ENCODE measurements at places on chromosomes 7 and 10.

GRCh38 chr10:89659143-89660131 is 14.4 kb upstream of the PANK1 start:
- DNase-seq, result no peak

- DNase-seq, result no peak
Observed at GRCh38 chr10:109899356-109900331, 23.7 kb downstream of the XPNPEP1 start.

DNA sequence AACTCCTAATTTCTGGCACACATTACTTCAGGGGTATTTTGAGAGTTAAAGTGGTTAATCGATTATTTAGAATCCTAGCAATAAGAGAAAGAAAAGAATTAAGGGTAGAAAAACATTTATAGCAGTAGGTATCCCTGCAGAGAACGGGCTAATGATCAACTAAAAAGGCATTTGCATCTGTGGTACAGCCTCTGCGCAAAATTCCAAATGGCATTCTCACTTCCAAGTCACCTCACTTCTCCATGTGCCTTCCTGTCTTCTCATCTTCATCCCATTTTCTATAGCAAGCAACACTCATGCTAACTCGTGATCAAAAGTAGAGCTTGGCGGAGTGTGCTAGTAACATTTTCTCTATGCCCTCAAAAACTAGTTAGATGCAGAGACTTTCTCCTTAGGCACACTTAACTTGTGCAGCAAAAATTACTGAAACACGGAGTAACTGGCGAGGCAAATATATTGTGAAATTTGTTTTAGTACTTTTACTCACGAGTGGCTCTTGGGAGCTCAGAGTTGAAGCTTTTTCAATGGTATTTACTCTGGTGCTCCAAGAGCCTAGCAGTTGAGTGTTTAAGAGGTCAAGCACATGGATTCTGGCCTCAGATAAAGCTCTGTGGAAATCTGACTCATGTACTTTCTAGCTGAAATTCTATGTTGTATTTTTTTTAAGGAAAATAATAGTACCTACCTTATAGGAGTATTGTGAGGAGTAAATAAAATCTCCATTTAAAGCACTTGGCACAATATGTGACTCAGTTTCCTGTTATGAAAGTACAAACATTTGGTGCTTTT is 65.1 kb downstream of the MET start:
- DNase-seq, result no peak

DNA sequence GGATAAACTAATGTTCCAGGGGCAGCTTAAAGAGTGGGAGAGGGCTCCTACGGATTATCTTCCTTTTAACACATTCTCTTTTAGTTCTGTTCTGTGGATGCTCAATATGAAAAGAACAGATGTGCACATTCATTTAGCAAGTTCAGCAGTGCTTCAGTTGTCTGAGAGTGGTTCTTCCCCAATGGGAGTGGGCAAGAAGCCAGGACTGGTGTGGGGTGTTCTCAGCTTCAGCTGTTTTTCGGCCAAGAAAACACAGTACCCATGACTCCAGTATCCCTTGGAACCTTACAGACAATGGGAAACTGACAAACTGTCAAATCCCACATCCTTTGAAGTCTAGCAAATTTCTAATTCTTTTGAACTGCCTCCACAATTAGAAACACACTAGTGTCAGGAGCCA is 71.5 kb upstream of the LRRC17 start:
- no peak for DNase-seq

GRCh38 chr7:130152493-130153210 is 52.6 kb downstream of the TMEM209 start:
- DNase-seq, result no peak

GRCh38 chr7:2894118-2894940 is 50.2 kb upstream of the GNA12 start:
- DNase-seq, result peak; percentile 71

GRCh38 chr10:14010101-14010558 is 320.6 kb downstream of the FRMD4A start:
- no peak for DNase-seq

DNA sequence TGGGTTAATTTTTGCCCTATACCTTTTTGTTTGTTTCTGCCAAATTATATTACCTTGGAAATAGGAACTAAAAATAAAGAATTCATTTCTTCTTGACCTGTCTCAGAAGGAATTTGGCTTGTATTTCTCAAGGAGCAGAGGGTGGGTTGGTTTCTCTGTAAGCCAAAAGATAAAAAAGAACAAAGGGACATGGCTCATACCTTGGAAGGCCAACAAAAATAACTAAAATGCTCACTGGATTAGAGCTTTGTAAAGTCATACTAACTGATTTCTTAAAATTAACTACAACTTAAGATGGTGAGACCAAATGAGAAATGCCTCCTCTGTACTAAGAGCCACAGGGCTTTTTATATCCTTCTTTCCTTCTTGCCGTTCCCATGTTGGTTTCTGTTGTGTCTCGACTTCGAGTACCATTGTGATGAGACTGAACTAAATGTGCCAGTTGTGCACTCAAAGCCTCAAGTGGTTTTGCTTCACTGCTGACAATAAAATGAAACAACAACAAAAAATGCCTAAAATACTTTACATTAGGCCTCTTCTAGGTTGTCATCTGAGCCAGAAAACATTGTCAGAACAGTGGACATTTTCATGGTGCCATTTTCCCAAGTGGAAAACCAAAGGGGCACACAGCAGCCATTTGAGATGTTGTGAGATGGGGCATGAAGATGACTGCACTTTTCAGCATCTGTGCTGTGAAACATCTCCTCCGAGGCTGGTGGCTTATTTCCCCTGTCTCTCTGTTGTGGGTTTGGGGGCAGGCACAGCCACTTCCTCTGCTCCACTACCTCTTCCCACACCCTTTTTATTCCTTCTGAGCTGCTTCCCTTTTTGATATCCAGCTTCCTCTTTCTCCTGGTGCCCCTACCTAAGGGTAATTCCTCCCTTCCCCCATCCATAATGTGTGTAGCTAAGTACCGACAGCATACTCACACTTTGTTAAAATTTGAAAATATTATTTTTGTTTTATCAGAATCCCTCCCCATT is 51.8 kb upstream of the AGR3 start:
- no peak for DNase-seq

DNA sequence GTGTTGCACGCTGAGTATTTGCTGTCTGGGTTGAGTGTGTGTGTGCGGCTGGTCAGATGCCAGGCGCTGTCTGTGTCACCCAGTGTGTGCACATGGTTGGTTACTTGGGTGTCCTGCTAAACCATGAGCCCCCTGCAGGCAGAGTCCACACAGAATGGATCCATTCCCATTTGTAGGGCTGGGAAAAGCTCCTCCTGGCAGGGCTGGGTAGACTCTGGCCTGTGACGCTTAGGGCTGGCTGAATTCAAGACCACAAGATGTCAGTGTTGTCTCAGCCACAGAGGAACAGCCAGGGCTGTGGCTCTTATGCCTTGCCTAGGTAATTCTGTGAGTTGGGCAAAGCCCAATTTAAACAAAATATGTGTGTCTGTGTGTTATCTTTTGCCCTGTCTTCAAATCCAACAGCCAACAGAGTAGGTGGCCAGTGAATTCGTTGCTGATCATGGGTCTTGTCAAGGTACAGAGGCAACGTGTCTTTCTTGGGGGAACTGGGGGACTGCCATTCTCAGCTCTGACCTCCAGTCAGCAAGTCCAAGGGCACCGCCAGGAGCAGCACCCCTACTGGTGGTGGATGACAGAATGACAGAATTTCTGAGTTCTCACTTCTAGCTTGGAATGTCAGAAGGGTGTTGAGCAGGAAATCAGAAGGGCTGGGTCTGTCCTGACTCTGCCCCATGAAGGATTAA is 285.1 kb downstream of the CCSER2 start:
- no peak for DNase-seq

DNA sequence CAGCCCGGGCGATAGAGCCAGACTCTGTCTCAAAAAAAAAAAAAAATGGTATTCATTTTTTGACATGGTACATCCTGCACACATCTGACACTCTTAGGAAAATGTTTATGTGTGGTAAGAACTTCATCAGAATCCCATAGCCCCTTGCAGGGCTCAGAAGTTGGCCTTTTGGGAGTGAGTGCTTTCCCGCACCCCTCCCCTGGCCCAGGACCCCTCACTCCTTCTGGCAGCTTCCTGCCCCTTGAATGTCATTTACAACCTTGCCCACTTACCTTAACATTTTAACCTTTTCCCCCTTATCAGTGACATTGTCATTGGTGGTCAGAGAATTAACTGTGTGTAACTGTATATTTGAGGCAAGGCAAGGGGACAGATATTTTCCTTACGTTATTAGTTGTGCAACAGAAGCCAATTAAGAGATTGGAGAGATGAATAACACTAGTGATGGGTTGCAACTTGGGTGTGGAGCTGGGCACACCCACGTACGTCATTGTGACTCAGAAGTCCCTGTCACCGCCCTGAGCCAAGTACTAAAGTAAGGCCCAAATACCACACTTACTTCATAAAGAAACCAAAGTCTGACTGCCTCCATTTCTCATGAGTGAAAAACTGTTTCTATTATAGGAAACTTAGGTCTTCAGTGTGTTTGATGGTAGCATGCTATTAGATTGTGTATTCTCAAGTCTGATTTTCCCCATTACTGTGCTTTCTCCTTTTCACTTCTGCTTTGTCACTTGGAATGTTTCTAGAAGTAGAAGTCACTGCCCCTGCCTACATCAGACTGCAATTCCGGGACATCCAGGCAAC is 31.6 kb downstream of the OGDH start:
- DNase-seq, result no peak

GRCh38 chr10:26222563-26222962 is 6.0 kb downstream of the GAD2 start:
- DNase-seq, result no peak

Measured in GM12892 (cell line).